ENCODE measurements at places on chromosomes 2 and 18.

GRCh38 chr2:63544017-63544627 lies 44.2 kb downstream of the WDPCP start:
- peak; percentile 44 for DNase-seq

DNA sequence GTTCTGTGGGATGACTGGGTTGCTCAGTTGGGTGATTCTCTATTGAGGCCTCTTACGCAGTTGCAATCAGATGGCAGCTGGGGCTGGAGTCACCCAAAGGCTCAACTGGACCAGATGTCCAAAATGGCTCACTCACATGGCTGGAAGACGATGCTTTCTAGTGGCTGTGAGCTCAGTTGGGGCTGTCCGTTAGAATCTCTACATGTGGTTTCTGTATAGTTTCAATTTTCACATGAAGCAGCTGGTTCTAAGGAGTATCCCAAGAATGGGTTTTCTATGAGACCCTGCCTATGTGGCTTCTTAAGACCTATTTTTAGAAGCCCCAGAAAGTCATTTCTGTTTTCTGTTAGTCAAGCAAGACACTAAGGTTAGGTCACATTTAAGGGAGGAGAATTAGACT lies 4.4 kb downstream of the XRCC5 start:
- no peak for DNase-seq

DNA sequence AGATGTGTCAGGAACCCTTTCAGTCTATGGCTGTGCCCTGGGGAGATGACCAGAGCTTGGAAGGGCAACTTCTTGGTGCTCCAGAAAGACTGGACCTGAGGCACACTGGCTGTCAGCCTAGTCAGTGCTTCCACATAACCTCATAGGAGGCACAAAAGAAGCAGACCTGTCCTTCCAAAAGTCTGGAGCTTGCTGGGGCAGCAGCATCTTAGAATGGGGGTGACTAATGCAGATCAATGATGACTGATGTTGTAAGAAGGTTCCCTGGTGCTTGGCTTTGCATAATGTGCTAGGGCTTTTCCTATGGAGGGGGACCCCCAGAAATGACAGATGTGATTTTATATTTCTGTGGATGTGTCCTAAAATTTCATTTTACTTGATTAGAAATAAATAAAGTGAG lies 255.7 kb upstream of the THUMPD2 start:
- DNase-seq, result no peak

DNA sequence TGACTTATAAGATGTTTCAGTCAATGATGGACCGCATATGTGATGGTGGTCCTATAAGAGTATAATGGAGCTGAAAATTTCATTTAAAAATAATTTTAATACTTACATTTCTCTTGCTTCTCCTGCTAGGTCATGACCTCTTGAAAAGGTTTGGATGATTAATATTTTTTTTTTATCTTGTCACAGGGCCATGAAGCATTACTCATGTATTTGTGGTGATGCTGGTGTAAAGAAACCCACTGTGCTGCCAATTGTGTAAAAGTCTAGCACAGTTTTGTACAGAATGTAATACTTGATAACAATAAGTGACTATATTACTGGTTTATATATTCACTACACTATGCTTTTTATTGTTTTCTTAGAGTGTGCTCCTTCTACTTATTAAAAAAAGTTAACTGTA lies 124.2 kb upstream of the CELF4 start:
- DNase-seq, result no peak

DNA sequence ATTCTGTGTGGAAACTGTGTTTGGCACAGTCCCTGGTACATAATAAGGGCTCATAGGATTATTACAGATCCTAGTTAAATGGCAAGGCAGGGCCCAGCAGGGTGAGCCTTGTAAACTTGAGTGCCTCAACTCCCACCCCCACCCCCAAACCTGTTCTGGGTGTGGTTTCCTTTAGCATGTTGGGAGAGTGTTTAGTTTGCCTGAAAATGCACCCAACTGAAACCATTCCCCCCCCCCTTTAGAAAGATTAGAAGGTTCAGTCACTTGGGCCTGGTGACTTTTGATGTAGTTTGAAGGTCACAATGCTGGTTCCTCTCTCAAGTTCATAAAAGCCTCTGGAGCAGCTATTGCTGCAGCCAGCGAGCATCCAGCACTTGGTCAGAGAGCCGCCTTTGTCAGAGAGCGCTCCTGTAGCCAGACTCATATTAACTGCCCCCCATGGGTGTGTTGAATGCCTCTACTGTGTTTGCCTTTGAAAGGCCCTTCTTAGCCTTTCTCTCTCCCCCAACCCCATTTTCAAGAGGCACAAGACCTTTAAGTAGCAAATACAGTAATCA lies 113.7 kb downstream of the SPTBN1 start:
- DNase-seq, result no peak

DNA sequence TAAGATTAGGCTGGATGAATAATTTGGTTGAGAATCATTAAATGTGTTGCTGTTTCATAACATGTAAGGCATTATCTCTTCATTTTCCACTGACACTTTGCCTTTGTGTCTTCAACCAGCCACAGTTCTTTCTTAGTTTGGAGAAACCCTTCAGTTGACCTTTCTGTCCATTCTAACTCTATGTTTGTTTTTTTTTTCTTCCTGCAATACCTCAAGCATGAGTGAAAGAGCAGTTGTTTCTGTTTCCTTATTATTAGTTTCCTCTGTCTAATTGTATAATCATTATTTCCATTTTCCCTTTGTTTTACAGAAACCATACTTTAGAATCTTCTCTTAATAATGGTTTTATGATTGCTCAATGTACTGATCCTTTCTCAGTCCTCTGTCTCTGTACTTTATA lies 25.6 kb downstream of the HADHB start:
- no peak for DNase-seq

DNA sequence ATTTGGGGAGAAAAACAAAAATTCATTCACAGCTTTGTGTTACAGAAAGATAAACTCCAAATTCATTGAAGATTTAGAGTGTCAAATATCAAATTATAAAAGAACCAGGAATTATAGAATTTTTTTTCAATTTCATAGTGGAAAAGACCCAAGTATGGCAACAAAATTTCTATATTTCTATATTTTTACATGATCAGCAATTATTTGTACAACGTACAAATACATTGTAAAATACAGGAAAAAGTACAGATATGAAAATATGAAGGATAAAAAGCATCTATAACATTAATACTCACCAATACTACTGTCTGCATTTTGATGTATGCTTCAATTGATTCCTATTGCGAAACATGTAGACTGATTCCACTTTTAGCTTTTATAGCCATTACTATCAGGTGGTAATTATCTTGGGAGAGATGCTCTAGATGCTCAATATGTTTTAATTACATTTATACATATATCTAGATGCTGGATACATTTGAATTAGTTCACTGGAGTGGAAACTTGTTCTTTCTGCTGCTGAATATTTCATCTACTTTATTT lies 4.0 kb downstream of the SH3YL1 start:
- no peak for DNase-seq

DNA sequence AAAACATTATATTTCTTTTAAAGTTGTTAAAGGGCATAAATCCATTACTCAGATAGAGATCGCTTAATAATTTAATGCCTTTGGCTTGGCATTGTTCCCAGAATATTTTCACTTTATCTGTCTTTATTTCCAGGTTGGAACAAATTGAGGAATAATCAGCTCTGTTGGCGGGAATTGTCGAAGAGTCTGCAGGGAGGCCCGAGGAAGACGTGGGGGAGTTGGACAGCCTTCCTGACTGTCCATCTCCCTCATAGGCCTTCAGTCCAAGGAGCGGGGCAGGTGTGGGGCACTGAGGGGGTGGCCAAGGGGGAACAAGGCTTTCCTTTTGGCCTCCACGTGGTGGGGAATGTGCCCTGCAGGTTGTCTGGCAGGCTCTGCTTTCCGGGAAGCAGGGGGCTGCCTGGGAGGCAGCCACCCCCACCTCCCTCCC lies 179.6 kb downstream of the ZBTB7C start:
- no peak for DNase-seq

DNA sequence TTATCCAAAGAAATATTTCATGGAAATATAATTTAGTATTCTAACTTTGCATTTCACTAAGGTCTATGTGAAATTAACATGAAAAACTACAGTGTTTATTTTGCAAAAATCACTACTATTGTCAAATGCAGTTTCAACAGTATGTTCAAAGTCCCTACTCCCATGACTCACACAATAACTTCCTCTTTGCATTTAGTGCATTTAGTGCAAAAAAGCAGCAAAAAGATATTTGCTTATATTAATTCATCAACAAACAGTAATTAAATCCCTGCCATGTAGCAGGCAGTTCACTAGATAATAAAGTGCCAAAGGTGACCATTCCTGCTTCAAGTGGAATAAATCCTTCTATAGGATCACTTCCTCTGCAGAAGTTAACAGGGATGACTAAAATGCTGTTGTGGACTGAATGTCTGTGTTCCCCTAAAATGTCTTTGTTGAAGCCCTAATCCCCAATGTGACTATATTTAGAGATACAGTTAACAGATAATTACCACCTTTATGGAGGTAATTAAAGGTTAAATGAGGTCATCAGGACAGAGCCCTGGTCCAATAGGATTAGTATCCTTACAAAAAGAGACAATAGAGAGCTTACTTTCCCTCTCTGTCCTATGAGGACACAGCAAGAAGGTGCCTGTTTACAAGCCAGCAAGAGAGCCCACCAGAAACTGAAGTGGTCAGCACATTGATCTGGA lies 61.7 kb downstream of the STK39 start:
- peak; percentile 59 for DNase-seq

GRCh38 chr2:94622113-94622618 lies 249.1 kb upstream of the TEKT4 start:
- DNase-seq, result no peak

DNA sequence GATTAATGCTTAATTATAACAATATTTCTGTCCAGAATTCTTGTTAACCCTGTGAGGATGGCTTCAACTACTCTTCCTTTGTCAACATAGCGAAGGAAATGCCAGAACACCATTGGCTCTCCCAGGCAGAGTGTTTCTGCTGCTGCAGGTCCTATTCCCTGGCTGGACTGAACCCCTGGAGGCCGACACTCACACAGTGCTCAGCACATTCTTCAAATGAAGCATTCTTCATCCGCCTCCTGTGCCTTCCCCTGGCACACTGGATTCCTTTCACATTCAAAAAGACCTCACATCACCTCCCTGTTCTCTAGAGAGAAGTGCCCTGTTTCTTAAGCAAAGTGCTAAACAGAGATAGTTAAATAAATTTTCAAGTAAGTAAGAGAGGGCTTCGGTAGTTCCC lies 187.3 kb upstream of the MSH6 start:
- no peak for DNase-seq

DNA sequence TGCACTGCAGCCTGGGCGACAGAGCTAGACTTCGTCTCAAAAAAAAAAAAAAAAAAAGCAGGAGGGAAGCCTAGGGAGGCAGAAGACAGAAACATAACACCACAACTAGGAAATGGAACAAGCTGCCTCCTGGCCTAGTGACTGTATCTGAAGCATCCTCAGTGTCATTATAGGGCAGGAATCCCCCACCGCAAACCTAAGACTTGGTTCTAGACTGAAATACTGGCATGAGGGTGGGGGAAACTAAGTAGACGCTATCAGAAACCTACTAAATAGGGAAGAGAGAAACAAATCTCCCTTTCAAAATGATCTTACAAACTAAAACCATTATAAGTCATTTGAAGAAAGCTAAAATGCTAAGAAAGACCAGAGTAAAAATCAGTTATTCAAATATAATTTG lies 16.4 kb upstream of the SMAD2 start:
- DNase-seq, result no peak

- DNase-seq, result no peak
These were observed 7.8 kb downstream of the SULT1C4 start for GRCh38 chr2:108385411-108386071.

DNA sequence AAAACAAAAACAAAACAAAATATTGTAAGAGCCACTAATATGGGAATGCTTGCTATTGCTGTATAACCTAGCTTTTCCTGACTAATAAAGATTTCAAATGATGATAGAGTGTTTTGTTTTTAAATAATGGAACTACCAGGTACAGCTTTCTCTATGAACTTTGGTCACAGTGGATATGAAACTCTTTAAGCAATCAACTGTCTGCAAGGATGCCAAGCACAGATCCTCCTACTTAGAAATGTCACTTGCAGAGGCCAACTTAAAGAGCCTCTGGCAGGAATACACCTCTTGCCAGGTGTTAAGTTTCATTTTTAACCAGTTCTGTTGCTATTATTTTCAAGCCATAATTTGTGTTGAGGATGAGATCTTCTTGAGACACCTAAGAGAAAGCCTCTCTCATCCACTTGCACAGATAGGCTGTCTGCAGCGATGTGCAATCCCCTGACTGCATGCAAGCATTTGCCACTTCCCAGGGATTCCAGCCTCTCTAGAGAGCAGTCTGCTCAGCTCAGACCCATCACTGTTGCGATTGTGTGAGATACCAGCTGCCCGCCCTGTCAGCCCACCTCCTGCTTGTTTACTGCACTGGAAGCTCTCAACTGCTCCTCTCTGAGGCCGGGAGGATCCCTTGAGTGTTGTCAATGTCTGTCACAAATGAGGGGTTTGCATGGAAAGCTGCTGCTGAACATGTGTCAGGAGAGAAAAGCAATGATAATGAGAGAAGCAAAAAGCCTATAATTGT lies 86.1 kb upstream of the SCG2 start:
- no peak for DNase-seq

DNA sequence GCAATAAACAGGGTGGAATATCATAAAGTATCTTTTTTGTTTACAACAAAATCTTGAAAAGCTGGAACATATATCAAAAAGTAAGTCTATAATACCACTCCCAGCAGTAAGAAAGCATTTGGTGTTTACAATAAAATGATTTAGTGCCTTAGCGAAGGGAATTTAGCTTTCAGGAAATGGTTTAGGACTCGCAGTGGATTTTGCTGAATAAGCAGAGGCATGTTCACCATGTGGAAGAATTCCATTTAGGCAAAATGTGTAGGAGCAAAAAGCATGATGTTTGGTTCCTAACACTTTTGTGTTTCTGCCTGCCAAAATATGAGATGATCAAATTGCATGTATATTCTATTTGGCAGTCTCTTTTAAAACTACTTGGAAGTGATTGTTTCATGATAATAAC lies 163.6 kb downstream of the AGPS start:
- DNase-seq, result no peak

GRCh38 chr2:160472839-160473251 lies 20.8 kb downstream of the RBMS1 start:
- DNase-seq, result no peak
